Stimulated activated CD4-positive, alpha-beta T cell treated with anti-CD3 and anti-CD28 coated beads, Interleukin-1b, Interleukin-23, amount 100 ng/mL, for 1 hour (primary cell): ENCODE measurements at places on chromosomes 3 and 15.

DNA sequence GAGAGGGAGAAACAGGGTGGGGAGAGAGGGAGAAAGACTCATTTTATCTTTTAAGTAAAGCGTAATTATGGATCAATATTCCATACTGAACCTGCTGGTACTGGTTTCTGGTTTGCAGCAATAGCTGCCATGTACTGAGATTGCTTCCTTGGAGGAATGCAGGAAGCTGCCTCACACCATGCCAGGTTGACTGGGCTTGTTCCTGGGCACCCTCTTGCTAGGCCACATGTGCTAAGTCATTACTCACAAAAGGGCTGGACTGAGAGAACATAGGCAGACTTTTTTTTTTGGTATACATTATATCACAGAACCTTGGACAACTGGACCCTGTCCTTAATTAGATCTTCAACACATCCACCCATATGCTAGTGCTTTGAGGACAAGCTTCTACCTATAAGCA, 193.4 kb downstream of the ZNF621 start:
- DNase-seq, result no peak

- DNase-seq, result no peak
Measured at GRCh38 chr3:153273767-153274435, 111.9 kb downstream of the RAP2B start.

- no peak for DNase-seq
Measured at GRCh38 chr3:105253225-105253624, 113.5 kb upstream of the ALCAM start.

- DNase-seq, result no peak
Measured at GRCh38 chr15:77675806-77676415, 43.2 kb upstream of the LINGO1 start.

DNA sequence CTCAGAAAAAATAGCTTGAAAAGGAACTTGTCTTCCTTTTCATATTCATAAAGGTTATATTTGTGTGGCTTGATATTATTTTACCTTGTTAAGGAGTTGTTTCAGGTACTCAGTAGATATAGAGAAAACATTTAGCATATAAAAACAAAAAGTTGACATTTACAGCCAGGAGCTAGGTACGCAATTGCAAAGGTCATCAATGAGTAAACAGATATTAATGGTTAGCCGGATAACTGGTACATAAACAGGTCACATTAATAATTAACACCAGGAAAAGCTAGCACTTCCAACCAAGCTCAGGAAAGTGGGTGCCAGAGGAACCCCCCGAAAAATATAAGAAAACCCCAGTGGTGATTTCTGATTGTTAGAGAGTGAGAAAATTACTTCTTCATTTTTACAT, 146.6 kb upstream of the NR2F2 start:
- no peak for DNase-seq

DNA sequence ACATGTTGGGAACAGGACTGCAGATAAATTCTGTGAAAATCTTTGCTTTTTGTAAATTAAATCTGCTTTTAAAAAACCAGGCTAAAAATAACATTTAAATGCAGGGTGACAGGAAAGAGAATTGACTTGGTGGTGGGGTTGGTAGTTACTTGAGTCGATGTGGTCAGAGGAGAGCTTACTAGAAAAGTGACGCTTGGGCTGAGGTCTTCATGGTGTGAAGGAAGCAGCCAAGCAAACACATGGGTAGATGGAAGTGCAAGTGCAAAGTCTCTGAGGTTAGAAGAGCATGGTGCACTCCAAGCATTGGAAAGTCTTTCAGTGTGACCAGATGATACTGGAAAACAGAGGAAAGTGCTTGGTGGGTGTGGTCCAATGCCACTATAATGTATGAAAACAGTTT, 86.4 kb upstream of the THBS1 start:
- no peak for DNase-seq

DNA sequence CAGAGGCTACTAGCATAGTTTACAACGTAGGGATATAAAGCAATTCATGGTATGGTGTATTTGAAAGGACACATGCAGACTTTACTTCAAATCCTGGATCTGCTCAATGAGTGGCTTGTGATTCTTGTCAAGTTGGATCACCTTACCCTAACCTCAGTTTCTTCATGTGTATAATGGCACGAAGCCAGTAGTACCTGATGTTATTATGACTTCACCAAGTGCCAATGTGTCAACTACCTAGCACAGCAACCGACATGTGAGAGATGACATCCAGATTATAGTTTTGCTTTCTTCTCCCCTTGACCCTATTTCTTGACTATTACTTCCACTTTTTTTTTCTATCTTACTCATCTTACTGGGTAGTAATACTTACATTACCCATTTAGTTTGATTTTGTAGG, 304.5 kb downstream of the RBMS3 start:
- no peak for DNase-seq

DNA sequence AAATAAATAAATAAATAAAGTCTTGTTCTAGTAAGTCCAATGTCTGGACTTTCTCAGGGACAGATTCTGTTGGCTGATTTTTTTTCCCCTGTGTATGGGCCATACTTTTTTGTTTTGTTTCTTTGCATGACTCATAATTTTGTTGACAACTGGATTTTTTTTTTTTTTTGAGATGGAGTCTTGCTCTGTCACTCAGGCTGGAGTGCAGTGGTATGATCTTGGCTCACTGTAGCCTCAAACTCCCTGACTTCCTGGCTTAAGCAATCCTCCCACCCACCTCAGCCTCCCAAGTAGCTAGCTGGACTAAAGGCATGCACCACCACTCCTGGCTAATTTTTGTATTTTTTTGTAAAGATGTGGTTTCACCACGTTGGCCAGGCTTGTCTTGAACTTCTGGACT, 38.9 kb downstream of the TICRR start:
- no peak for DNase-seq

DNA sequence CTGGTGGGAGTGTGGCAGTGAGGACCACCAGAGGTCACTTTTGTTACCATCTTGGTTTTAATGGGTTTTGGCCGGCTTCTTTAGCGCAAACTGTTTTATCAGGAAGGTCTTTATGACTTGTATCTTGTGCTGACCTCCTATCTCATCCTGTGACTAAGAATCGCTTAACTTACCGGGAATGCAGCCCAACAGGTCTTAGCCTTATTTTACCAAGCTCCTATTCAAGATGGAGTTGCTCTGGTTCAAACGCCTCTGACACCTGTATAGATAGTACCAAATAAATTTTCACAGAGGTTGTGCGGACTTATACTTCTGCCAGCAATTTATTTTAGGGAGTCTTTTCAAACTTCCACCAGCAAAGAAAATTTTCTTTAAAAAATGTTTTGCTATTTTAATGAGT, 13.6 kb upstream of the SLCO3A1 start:
- no peak for DNase-seq

DNA sequence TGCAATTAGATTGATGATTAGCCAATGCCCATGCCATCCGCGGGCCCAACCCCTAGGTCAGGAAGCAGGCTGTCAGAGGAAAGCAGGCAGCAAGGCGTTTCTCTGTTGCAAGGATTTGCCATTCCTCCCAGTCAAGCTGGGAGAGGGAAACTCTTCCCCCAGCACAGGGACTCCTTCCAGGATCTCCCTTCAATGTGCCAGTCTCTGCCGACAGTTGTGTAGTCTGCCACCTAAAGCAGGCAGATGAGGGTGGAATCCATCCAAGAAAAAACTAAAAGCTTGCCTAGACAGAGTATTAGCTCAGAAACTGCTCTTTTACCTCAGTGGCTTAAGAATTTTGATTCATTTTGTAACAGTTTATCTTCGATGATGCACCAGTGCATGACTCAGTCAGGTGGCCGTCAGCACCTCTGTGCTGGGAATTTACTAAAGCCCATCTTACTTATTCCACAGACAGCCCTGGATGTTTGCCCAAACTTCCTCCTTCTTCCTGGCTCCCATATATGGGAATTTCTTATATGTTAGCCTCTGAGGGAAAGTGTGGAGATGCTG, 501.5 kb upstream of the THBS1 start:
- DNase-seq, result no peak

- DNase-seq, result no peak
Measured at GRCh38 chr3:20503394-20504082, 317.5 kb upstream of the SGO1 start.

GRCh38 chr3:114668099-114668498, 374.3 kb downstream of the TIGIT start:
- DNase-seq, result no peak

DNA sequence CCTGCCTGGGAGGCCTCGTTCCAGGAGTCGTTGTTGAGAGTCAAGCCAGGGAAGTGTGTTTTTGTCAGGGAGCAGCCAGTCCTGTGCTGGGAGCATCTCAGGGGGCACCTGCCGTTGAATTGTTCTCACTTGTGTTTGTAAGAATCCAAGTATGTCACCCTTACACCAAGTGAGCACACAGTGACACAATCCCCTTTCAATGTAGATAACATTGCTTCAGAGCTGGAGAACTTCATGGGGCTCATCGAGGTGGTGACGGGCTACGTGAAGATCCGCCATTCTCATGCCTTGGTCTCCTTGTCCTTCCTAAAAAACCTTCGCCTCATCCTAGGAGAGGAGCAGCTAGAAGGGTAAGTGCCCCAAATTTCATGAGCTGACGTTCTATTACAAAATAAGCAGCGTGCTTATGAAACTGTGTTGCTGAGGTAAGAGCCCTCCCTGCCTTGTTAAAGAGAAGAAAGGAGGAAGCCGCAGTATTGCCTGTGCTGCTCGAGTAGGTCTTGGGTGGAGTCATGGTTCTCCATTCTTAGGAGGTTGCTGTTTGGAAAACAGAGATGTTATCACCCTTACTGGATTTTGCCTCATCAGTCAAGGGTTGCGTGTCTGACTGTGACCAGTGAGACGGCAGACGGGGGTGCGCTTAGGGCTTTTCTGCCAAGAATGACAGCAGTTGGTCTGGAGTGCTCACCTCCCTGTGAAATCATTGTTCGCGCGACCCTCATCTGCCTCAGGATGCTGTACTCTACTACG, 108.1 kb downstream of the PGPEP1L start:
- no peak for DNase-seq

- DNase-seq, result no peak
Measured at GRCh38 chr3:138867996-138868395, 33.3 kb upstream of the PIK3CB start.

DNA sequence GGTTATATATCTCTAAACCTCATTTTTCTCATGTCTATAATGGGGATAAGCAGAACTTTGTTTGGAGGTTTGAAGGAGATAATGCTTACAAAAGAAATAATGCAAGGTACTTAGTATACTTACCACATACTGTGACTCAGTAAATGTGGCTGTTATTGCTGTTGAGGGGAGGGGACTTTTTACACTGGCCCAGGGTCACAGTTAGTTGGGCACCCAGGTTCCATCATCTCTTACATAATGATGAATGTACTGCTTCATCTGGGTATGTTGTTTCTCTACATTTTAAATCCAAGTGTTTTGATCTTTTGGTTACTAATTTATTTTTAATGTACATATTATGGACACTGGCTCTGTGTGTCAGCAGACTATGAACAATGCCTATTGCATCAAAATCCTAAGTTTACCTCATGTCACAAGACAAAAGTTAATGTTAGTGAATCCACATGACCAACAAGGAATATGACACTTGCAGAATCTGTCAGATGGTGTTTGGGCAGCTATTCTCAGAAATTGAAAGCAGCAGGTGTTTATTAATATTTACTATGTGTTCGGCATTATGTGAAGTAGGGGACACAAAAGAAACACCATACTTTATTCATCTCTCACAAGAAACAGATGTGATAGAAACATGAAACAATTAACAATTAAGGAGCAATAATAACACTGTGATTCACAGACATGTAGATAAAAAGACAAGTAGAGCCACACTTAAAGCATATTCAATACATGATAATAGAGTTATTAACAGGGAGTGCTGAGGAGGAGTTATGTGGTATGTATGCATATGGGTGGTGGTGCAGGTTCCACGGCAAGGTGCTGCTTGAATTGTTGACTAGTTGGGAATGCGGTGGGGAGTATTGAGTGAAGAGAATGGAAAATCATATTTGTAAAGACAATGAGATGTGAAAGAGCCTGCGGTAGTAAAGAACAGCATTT, 109.7 kb downstream of the GALK2 start:
- no peak for DNase-seq

- DNase-seq, result no peak
Measured at GRCh38 chr3:135917927-135918597, 47.5 kb upstream of the PPP2R3A start.

DNA sequence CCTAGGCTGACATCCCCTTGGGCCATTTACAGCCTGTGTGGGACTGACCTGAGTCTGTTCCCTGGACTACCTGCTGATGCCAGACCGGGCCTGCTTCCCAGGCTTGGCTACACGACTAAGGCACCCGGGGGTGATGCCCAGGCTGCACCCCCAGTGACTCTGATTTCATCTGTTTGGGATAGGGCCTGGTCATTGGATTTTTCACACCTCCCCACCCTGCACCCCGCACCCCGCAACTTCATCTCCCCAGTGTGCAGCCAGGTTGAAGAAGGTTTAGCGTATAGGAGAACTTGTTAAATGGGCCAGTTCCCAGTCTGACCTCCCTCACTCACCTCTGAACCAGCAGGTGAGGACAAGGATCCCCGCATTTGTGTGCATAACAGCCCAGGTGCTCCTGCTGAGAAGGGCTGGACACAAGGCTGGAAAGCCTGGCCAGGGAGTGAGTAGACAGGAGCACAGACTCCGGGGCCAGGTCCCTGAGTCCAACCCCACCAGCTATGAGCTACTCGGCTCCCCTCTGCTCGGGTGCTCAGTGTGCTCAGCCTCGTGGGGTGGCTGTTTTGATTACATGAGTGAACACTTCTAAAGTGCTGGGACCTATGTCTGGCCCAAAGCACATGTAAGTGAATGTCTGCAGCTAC, 18.5 kb downstream of the SLC6A20 start:
- DNase-seq, result no peak

- no peak for DNase-seq
Measured at GRCh38 chr3:126731044-126731443, 27.0 kb downstream of the CHCHD6 start.

GRCh38 chr15:92050220-92050898, 196.9 kb downstream of the SLCO3A1 start:
- no peak for DNase-seq

DNA sequence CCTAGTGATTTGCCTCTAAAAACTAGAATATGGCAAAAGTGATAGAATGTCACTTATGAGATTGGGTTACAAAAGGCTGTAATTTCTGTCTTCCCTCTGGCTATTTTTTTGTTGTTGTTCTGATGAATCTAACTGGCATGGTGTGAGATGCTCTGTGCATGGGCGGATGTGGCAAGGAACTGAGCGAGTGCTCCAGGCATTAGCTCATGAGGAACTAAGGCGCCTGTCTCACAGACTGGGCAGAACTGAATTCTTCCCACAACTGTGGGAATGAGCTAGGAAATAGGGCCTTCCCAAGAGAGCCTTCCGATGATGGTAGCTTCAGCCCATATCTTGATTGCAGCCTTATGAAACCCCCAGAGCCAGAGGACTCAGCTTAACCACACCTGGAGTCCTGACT, 222.5 kb downstream of the NR2F2 start:
- no peak for DNase-seq

- DNase-seq, result no peak
Measured at GRCh38 chr3:186640473-186640818, 247 bp downstream of the FETUB start.

- DNase-seq, result no peak
Measured at GRCh38 chr15:95503640-95504225, 826.8 kb upstream of the NR2F2 start.

GRCh38 chr15:69631978-69632377, 179.4 kb downstream of the RPLP1 start:
- no peak for DNase-seq
